ENCODE measurements at places on chromosomes 13 and 19.

DNA sequence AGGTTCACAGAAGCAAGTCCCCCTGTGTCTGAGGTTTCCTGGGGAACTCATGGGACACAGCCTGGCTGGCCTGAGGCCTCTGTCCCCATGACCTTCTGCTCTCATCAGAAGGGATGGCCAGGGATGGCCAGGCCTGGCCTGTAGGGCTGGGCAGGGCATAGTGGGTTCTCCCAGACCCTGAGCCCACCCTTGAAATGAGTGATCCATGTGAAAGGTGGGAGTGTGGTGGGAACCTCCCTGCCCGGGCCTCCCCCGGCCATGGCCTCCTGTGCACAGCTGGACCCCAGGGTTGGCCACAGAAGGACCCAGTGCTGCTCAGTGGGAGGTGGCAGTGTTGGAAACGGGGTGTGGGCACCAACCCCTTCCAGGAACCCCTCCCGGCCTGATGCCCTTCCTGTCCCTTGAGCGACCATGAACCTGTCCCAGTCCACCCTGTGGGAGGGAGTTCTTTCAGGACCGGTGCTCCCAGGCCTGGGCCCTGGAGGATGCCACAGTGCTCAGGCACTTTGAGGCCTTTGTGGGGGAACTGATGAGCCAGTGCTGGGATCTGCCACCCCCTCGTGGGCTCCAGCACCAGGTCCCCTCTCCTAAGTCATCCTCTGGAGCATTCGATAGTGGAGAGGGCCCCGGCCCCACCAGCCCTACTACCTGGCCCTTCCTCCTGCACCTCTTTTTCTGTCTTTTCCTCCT lies 15.5 kb upstream of the ZNF14 start:
- DNase-seq, result no peak

DNA sequence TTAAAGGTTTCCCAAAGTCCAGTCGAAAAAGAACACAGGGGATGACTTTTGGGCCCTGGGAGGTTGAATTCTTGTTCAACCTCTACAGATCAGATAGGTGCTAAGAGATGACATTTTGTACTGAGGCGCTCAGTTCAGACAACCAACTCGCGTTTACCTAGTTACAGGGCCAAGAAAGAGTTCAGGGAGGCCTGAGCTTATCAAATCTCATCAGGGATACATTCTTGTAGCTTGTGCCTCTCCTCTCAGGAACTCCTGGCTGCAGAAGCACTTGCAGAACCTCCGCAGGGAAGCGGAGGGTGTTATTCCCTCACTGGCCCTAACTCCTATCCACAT lies 825 bp downstream of the ZNF776 start:
- no peak for DNase-seq

DNA sequence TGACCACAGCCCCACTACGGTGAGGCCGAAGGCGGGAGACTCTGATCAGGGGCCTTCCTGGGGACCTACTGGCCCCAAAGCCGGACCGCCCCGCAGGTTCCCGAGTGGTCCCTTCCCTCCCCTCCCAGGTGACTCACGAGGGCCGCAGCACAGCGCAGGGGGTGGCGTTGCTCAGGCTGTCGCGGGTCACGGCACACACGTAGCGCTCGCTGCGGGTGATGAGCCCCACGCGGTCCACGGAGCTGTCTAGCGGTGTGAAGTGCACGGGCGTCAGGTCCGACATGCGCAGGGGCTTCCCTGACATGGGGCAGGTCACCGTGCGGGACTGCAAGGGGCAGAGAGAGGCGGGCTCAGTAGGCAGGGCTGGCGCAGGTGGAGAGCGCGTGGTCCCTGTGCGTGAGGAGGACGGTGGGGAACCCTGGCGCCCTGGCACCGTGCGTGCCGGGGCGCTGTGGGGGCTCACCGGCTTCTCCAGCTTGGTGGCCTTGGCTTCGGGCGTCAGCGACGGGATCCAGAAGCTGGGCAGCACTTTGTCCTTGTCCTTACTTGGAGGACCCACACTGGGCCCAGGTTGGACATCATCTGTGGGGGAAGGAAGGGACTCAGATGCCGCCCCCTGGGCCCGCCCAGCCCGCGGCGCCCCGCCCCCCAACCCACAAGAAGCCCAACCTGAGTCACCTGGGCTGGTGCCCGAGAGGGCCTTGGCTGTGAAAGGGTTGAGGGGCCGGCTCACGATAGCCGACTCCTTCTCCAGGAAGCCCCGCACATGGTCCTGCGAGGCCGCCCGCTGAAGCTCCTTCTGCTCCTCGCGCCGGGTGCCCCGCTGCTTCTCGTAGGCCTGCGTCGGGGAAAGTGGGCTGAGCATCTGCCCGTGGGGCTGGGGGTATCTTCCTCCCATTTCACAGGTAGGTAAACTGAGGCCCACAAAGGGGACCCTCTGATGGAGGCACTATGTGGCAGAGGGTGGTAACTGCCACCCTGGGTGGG lies 23.7 kb downstream of the NOSIP start:
- DNase-seq, result peak; percentile 38

DNA sequence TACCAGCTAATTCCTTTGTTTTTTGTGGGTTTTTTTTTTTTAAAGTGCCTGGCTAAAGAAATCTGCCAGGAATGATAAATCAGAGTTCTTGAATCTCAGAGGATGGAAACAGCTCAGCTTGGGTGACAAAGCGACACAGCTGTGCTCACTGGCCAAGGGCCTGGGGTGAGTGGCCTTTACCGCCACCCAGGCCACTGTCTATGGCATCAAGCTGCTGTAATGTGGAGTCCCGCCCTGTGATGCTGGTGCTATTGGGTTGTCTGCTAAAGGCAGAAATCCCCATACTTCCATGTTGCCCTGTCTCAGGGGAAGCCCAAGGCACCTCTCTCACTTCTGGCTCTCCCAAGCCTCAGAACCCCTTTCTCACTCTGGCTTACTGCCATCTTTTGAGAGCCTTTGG lies 82.6 kb upstream of the FARP1 start:
- DNase-seq, result no peak

- DNase-seq, result no peak
These were observed 813 bp downstream of the ZNF284 start for GRCh38 chr19:44072543-44073401.

GRCh38 chr13:98582947-98583346 lies 6.0 kb upstream of the STK24 start:
- no peak for DNase-seq

- DNase-seq, result no peak
These were observed 260.9 kb downstream of the COG6 start for GRCh38 chr13:39916330-39916729.

DNA sequence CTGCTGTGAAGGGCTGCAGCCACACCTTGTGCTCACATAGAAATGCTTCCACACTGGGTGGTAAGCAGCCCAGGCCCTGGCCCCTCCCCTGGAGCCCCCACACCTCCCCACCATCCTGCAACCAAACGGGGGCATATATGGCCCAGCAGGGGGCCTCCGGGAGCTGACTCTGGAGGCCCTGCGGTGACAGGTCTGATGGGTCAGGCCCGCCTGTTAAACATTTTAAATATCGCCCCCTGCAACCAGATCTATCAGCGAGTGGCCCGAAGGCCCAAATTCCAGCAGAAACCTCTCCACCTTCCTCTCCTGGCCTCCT lies 48.0 kb upstream of the KATNAL1 start:
- no peak for DNase-seq

- DNase-seq, result no peak
These were observed 5.6 kb downstream of the LENG9 start for GRCh38 chr19:54457773-54458647.

GRCh38 chr13:48715977-48716376 lies 62.2 kb downstream of the CYSLTR2 start:
- no peak for DNase-seq
